ENCODE measurements at places on chromosomes 4 and X. TPM values are rescaled to one million over a fixed set of nuclear protein-coding genes. Genes with fewer than 3 reads are reported as not detected.

TRAM1L1 gene
- 5.3 TPM for total RNA-seq

DNA sequence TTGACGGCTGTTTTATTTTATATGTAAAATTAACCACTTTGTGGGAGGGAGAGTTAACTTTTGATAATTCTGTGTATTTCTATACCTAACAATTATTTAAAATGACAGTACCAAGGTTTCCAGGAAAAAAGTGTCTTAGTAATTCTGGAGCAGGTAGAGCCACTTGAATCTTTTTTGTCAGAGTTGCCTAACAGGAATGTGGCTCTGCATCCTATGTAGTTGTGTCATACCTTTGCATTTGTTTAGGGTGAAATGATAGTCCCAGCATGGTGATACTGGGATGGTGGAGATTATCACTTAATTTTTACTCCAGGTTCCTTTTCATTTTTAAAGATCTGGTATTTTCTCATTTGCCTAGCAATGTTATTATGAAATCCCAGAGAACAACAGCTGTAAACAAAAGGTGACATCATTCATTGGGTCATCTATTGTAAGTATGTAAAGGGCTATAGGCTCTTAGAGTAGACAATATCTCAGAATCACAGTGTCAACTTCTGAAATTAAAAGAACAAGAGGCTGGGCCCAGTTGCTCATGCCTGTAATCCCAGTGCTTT, 9.6 kb downstream of the SGMS2 start:
- H3K4me3 ChIP-seq = no peak overlapping the region
- no peaks in the 10 kb centered on the region for H3K4me1 ChIP-seq
- no peaks in the 10 kb centered on the region for H3K27me3 ChIP-seq

GRCh38 chrX:12866451-12867377, at the start of gene TLR7:
Gene TLR7, plus strand, starts transcription at chrX:12867072. Its CDS starts 507 bp downstream, at chrX:12867579.
- no peaks in the 10 kb centered on the region for H3K36me3 ChIP-seq
- no peak within 1 kb of the TSS for H3K4me3 ChIP-seq
- no peaks in the 10 kb centered on the region for H3K4me1 ChIP-seq
- H3K27ac ChIP-seq = no peak within 1 kb of the TSS
- DNase-seq = no peak

- no peak overlapping the region for H3K4me3 ChIP-seq
- peaks cover 32% of the 10 kb centered on the region for H3K4me1 ChIP-seq
- no peak overlapping the region for H3K27ac ChIP-seq
- no peaks in the 10 kb centered on the region for H3K27me3 ChIP-seq
- H3K36me3 ChIP-seq = peaks cover 3% of the 10 kb centered on the region
These were observed 2.9 kb downstream of the TMEM129 start for GRCh38 chr4:1718095-1718850.

- no peak overlapping the region for H3K4me3 ChIP-seq
- H3K27ac ChIP-seq = no peak overlapping the region
- DNase-seq = no peak
- no peaks in the 10 kb centered on the region for H3K27me3 ChIP-seq
- no peaks in the 10 kb centered on the region for H3K36me3 ChIP-seq
These were observed 4.7 kb downstream of the LIMCH1 start for GRCh38 chr4:41542526-41543275.

DNA sequence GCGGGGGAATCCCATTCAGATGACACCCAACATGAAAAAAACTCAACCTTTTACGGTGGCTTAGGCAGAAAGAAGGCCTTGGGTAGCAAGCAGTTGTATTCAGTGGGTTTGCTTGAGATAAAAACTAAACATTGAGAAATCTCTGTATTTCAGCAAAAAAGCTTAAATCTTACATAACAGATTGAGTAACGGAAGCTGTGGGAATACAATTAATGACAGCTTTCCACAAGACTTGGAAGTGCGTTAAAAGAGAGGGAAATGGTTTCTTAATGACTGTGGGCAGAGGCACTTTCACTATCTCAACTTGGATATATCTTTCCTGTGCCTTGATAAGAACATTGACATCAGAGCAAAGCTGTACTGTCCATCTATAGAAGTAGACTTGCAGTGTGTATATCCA, 418.5 kb upstream of the HS3ST1 start:
- no peak overlapping the region for H3K27ac ChIP-seq
- no peaks in the 10 kb centered on the region for H3K36me3 ChIP-seq
- no peaks in the 10 kb centered on the region for H3K27me3 ChIP-seq
- H3K4me3 ChIP-seq = no peak overlapping the region
- DNase-seq = no peak

DNA sequence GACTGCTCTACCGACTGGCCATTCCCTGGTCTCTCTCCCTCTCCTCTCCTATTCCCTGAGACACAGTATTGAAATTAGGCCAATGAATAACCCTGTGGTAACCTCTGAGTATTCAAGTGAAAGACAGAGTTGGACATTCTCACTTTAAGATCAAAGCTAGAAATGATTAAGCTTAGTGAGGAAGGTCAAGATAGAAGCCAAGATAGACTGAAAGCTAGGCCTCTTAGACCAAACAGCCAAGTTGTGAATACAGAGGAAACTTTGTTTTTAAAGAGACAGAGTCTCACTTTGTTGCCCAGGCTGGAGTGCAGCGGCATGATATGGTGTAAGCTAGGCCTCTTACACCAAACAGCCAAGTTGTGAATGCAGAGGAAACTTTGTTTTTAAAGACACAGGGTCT, 64.6 kb downstream of the KDM6A start:
- no peaks in the 10 kb centered on the region for H3K27me3 ChIP-seq
- no peaks in the 10 kb centered on the region for H3K4me1 ChIP-seq
- H3K4me3 ChIP-seq = no peak overlapping the region
- no peak overlapping the region for H3K27ac ChIP-seq
- no peaks in the 10 kb centered on the region for H3K36me3 ChIP-seq

DNA sequence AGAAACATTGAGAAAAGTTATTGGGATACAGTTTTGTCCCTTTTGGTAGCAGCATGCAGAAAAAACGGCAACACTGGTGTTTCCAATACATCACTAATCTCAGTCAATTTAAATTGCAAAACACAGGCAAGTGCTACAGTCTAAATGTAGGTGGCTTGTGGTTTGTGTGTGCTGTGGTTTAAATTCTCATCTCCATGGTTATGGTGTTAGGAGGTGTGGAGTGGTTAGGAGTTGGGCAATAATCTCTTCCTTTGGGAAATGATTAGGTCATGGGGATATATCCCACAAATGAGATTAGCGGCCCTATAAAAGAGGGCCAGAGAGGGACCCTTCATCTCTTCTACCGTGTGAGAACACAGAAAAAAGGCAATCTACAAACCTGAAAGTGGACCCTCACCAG, 1344.3 kb downstream of the ADGRL3 start:
- no peak overlapping the region for H3K4me3 ChIP-seq
- H3K4me1 ChIP-seq = no peaks in the 10 kb centered on the region
- no peak overlapping the region for H3K27ac ChIP-seq
- H3K36me3 ChIP-seq = no peaks in the 10 kb centered on the region
- H3K27me3 ChIP-seq = no peaks in the 10 kb centered on the region
- DNase-seq = no peak

DNA sequence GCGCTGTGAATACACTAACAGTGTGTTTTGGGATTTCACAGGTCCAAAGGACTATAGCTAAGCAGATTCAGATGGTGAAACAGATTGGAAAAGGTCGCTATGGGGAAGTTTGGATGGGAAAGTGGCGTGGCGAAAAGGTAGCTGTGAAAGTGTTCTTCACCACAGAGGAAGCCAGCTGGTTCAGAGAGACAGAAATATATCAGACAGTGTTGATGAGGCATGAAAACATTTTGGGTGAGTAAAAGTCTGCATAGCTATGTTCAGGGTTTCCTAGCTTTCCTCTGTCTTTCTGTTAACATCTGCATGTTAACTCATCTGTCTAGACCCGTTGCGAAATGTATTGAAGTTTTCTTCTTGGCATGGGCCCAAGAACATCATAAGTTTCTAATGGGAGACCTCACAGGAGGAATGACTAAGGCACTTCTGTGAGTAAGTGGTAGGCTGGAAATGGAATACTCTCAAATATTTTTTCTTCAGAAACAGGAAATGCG, 372.1 kb downstream of the BMPR1B start:
- no peaks in the 10 kb centered on the region for H3K4me1 ChIP-seq
- DNase-seq = peak; percentile 25
- H3K27me3 ChIP-seq = no peaks in the 10 kb centered on the region
- no peak overlapping the region for H3K4me3 ChIP-seq

Measured in prostate gland (tissue), 2 donors.